ENCODE measurements at places on chromosomes 16 and 17. TPM values are rescaled to one million over a fixed set of nuclear protein-coding genes. Genes with fewer than 3 reads are reported as not detected.

GRCh38 chr17:46958041-46958591 lies 20.9 kb downstream of the RPRML start:
- DNase-seq: no peak

HS3ST3A1 gene
- 0.40 TPM for polyA plus RNA-seq

DNA sequence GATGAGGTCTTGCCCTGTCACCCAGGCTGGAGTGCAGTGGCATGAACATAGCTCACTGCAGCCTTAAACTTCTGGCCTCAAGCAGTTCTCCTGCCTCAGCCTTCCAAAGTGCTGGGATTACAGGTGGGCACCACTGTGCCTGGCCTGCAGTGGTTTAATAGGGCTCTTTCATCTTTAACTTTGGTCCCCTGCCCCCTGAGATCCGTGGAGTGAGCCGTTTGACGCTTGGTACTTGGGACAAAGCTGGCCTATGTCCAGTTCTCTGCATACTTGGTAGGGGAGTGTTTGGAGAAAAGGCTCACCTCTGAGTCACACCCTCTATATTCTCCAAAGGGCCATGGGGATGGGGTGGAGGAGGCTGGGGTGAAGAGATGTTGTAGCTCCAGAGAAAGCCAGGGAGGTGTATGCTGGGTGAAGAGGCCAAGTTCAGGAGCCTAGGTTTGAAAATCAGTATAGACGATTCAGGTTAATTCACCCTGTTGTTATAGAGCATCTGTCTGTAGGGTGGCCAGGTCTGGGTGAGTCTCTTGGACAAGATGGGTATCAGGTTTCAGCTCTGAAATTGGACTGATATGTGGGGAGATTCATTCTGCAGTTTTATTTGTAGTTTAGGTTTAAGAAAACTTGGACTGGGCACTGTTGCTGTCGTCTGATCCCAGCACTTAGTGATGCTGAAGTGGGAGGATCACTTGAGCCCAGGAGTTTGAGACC lies 17.6 kb downstream of the ABCC1 start:
- DNase-seq: no peak

LRRC37A gene
- 0.90 TPM for polyA plus RNA-seq

GRCh38 chr17:72538901-72539352 lies 418.1 kb downstream of the SOX9 start:
- DNase-seq: no peak

DNA sequence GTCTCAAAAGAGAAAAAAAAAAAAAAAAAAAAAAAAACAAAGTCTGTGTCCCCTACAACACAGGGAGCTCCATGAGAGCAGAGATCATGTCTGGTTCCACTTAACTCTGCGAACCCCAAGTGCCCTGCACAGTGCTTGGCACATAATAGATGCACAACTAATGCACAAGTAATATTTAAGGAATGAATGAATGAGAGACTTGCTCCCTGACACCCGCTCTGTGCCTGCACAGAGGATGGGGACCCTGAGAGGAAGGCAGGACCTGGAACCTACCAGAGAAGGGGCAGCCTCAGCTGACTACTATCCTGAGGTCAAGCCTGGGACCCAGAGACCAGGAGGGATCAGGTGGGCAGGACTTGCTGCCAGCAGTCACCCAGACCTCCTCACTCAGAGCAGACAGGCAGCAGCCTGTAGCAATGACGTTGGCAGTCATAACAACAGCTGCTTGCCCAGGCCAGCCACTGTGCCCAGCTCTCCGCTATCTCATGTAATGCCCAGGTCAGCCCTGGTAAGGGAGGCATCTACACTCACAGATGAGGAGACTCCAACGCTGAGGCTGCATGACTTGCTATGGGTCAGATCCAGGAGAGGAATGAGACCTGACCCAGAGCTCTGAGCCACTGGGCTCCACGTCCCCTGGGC lies 2.9 kb downstream of the MYO15A start:
- no peak for DNase-seq

DNA sequence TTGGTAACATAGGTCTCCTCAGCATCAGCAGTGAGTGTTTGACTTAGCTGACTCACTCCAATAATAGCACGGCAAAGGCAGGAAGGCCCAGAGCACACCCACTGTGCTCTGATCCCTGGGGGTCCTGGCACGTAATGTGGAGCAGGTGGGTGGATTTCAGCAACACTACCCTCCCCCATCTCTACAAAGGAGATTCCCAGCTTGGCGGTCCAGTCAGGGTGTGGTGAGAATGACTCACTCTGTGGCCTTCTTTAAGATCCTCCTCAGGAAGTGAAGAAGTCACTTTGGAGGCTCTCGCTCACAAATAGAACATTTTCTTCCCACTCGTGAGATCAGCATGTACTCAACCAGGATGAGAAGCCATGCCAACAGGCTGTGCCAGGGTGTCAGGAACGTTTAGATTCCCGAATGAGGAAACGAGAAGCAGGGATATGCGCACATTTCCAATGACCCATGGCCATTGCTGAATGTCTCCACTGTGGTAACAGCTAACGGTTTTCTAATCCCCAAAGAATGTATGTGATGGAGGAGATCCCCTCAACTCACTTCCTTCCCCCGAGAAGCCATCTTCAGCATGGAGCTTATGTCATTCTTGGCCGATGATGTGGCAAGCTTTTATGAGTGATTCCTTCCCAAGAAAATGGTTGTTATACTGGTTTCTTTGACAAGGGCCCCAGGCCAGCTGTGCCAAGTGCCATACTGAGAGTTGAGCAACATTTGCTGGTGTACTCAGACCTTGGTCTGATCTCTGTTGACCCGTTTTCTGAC lies 365.2 kb downstream of the C16orf95 start:
- no peak for DNase-seq

ST6GALNAC2 gene
- polyA plus RNA-seq: 0.90 TPM

PRKCB gene
- 1.6 TPM for polyA plus RNA-seq

DNA sequence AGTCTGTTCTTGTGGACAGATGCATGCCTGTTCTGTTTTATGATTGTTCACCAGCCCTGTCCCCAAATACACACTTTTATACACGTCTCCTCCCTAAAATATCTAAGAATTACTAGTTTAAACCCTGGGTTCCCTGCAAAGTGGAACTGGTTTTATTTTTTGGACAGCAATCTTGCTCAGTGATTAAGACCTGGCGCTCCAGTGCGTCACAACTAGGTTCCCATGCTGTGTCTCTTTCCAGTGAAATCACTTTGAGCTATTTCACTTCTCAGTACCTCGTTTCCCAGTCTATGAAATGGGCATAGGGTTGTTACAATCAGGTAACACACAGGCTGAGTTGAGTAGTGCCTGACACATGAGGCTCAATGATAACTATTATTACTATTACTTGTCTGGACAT lies 1.1 kb downstream of the CEP20 start:
- no peak for DNase-seq

CACNG5 gene
- polyA plus RNA-seq: not detected

DNA sequence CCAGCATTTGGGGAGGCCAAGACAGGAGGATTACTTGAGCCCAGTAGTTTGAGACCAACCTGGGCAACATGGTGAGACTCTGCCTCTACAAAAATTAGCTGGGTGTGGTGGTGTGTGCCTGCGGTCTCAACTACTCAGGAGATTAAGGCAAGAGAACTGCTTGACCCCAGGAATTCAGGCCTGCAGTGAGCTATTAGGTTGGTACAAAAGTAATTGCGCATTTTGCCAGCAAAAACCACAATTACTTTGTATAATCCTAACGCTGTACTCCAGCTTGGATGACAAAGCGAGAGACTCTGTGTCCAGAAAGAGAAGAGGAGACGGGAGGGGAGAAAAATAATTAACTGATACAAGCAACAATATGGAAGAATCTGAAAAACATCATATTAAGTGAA lies 32.7 kb downstream of the YWHAE start:
- no peak for DNase-seq

DNA sequence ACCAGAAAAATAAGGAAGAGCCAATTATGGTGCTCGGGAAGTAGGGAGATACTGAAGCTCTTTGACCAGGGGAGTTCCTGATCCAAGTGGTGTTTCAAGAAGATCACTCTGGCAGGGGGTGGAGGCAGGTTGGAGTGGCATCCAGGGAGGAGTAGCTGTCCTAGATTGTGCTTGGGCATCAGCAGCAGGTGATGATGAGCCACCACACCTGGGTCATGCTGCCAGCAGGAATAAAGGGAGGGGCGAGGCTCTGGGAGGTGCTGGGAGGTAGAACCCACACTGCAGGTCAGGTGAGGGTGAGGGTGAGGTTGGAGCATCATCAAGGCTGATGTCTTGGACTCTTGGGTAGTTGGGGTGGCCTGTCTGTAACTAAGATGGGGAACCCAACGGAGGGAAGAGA lies 35.4 kb upstream of the ADGRG1 start:
- peak; percentile 24 for DNase-seq

Data from liver (tissue), 10 donors.